ENCODE measurements at places on chromosomes 2 and 18.

DNA sequence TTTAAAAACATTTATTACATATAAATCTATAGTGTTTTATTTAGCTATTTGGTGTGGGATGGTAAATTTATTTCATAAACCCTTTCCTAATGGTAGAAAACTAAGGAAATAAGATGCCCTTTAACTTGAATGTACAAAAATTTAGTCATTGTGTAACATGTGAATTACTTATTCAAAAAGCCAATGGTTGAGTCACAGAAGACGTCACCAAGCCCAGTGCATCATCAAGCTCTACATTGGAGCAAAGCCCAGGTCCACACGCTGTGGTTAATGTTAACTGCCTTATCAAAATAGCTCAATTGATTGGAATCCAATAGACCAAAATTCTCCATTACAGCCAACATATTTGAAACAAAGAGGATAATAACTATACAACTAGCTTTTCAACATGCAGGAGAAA is 145.5 kb upstream of the LYPD1 start:
- no peak for DNase-seq

GRCh38 chr2:230909841-230910545 is 15.0 kb downstream of the GPR55 start:
- no peak for DNase-seq

DNA sequence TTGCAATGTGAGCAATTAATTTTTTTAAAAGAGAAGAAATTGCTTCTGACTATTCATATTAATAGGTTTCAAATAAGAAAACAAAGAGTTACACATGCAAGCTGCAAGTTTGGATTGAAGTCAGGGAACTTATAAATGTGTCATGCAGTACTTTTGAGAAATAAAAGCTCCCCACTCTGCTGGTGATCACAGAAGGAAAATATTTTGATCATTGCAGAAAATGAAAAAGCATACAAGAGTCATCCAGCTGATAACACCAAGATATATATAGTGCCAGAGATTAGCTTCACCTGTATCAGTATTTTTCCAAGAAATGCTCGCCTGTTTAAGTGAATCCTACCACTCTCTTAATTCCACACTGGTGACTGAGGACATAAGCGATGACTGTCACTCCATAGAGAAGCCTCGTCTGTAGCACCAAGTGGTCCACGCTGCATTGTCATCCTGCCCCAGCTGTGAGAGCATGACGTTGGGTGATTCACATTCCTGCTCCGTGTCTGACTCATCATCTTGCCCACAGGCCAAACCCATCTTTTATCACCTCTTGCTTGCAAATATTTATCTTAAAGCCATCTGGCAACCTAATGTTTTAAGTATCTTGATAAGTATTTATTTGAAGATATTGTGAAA is 178.0 kb downstream of the ASXL3 start:
- no peak for DNase-seq

GRCh38 chr2:230494980-230495379 is 79.0 kb downstream of the SP100 start:
- no peak for DNase-seq

DNA sequence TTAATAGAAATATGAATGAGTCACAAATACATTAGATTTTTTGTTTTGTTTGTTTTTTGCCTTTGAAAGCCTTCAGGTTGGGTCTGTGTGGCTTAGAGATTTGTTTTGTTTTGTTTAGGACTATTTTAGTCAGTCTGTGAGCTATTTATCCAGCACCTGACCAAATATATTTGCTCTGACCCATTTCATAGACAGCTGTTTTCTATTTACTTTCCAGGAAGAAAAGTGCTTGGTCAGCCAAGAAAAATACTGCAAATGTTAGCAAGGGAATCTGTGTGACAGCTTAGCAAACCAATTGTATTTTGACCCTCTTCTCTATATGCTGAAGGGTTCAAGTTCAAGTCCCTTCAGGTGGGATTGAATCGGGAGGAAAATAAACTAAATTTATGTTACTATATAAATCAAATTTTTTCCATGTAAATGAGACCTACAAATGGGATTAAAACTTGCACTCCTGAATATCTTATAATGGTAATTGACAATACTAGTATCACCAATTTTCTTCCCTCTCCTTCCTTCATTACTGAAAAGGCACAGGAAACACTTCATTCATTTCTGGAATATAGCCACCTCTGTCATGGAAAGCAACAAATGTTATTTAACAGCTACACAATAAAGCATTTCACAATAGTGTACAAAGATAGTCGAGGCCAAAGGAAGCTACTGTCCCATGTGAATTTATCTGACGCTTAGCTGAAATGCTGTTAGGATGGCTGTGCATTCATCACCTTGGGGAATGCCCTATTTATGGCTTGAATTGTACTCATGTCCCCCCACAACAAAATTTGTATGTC is 23.1 kb upstream of the KLF7 start:
- no peak for DNase-seq

DNA sequence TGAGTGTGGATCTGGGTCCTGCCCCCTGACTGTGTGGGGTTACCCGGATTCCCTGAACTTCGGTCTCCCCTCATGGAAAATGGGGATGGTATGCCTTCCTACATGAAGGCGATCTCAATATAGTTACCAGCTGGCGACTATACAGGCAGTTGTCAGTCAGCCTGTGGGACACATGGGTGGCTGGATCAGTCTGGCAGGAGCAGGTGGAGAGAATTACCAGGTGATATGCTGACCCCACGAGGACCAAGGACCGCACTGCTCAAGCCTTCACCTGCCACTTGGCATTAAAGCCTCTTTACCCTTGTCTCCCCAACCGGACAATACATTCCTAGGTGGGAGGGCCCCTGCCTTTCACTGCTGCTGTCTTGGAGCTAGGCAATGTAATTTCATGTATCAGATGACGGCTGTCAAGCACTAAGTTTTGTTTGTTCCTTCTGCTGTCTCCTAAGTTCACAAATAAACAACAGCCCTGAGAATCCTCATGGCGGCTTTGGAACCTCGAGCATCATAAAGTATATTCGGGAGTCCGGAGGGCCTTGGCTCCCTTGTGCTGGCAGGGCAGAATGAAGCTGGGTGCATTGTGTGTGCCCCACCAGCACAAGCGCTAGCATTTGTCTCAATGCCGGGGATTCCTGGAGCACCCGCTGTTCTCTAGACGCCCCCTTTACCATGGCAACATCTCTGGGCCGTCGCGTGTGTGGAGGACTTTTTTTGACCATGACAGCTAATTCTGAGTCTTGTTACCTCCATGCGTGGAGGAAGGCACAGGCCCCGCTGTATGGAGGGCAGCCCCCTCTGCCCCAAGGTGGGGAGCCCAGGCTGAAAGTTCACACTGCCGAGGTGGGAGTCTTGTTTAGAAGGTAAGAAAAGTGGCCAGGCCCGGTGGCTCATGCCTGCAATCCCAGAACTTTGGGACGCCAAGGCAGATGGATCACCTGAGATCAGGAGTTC is 48.6 kb downstream of the PDCL3 start:
- no peak for DNase-seq

DNA sequence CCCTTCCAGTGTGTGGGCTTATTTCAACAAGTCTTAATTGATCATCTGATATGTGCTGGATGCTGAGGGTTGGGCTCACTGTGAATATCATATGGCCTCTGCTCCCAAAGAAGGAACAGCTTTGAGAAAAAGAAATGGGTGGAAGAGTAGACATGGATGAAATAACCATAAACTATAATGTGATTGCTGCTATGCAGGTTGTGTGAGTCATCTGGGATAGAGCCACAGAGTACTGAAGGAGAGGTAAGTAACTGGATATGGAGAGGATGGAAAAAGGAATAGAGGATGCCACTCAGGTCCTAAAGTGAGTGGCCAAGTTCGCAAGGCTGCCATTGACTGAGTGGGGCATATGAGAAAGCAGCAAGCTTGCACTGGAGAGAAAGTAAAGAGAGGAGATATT is 8.7 kb upstream of the DSG2 start:
- no peak for DNase-seq

- no peak for DNase-seq
These were observed 356.8 kb downstream of the SUCLG1 start for GRCh38 chr2:84102274-84102673.

GRCh38 chr2:22855081-22855480 is 529.9 kb upstream of the KLHL29 start:
- no peak for DNase-seq

DNA sequence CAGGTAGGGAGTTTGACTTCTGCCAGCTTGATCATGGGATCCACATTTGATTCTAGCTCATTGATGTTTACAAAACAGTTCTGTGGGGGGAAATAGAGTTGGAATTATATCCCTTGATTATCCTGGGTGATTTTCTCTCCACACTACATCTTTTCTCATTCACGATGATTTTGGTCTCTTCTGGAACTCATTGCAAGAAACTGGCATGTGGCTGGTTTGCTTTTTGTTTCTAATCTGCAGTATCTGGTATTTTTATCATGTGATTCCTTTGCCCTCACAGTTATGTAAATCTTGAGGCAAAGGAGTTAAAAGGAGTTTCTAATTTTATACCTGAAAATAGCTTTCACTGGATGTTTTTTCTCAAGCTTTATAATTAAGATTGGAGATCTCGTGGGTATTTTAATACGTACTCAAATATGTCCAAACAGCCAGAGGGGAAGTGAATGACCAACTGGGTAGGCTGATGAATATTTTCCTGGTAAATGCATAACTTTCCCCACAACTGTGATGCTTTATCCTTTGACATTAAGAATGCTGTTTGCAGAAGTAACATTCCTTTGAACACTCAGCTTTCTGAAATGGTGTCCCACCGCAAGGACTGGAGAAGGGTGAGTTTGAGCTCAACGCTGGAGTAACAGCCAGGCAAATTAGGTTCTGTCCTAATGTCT is 502.9 kb upstream of the ZEB2 start:
- no peak for DNase-seq

- DNase-seq: no peak
These were observed 34.9 kb upstream of the CTDP1 start for GRCh38 chr18:79644666-79645057.

DNA sequence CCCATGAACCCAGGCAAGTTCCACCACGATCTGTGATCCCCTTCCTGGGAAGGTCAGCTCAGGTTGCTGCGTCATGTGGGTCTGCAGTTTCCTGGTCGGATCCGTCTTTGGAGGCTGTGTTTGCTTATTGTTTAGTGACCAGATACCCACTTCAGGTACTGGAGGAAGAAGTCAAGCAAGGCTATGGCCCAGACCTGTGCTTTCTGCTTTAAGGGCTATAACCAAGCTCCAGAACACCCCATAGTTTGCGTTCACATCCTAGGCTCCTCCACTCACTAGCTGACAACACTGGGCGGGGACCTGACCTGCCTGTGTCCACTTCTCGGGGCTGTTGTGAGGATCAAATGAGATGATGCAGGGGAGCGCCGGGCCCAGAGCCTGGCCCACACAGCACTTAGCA is 44.0 kb downstream of the MAL start:
- DNase-seq: no peak

All from cerebellar cortex (tissue), 1 donor.